ENCODE measurements at places on chromosomes 12 and 14.

GRCh38 chr12:40566271-40566670 lies 126.0 kb upstream of the CNTN1 start:
- DNase-seq, result no peak

- DNase-seq, result no peak
Measured at GRCh38 chr14:84340938-84341337, 1189.0 kb upstream of the FLRT2 start.

- no peak for DNase-seq
Measured at GRCh38 chr14:89678768-89679167, 261.7 kb upstream of the FOXN3 start.

DNA sequence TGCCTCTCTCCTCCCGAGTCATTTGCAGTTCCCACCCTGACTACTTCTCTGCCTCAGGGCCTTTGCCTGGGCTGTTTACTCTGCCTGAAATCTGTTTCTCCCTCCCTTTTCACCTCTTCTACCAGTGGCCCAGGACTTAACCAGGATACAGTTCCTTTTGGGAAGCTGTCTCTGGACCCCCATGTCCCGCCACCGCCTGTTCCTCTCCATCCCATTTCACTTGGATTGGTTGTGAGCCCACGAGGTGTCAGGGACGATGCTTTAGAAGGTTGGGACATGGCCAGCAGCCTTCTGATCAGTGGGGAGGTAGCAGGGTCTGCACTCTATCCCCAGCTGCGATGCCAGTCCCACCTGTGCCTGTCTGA lies 51.8 kb downstream of the FAM222A start:
- no peak for DNase-seq

- DNase-seq, result no peak
Measured at GRCh38 chr12:43675048-43675904, 83.3 kb downstream of the PUS7L start.

DNA sequence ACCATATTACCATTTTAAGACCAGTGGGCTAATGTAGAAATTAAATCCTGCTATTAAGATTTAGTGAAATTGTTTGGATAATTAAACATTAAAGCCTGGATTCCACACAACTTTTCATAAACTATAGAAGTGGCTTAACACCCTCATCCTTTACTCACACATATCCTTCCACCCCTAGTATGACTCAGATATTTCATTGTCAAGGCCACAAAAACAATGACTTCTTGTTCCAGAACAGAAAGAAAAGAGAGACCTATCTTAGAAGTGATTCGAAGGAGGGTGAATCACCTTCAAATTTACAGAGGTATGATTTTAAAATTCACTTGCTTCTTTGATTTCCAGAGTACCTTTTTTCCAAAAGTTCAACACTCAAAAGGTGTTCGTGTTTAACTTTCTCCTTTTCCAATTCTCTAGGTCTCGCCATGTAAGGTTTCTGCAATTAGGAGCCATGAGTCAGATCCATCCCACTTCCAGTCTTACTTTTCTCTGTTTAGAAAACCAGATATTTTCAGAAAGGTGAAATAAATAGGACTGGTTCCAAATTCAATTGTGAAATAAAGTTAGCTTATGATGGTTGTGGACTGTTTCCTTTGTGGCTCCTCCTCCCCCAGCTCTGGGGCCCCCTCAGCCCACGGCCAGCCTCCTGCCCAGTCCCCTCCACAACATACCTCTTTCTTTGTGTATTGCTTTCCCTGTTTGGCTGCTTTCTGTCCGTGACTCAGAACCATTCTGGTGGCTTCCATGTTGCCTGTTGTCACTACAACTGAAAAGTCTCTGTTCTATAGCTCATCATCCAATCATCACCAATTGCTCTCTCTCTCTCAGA lies 24.6 kb upstream of the MGP start:
- DNase-seq, result no peak

GRCh38 chr14:55764784-55765183 lies 184.8 kb downstream of the KTN1 start:
- DNase-seq, result no peak

DNA sequence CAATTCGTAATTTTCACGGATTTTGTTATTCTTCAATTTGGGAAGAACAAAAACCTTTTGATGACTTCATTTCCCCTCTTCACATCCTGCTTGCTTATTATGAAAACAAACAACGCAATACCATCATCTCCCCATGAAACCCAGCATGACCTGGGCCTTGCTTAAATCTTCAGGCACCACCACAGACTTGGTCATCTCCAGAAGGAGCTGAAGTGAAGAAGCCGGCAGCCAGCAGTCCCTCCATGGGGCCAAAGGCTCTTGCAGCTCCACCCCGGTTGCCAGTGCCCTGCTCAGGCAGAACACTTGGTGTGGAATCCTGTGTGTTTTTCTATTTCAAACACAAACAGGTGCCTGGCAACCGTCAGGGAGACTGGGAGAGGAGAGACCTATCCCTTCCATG lies 982.9 kb upstream of the TMEM132C start:
- DNase-seq, result no peak

GRCh38 chr12:23211384-23212320 lies 586.7 kb downstream of the ETNK1 start:
- no peak for DNase-seq

- no peak for DNase-seq
Measured at GRCh38 chr12:92185052-92185451, 39.4 kb upstream of the BTG1 start.

- DNase-seq, result no peak
Measured at GRCh38 chr12:96534339-96534738, 45.0 kb downstream of the CFAP54 start.

- DNase-seq, result no peak
Measured at GRCh38 chr12:5036031-5036430, 7.6 kb upstream of the KCNA5 start.

GRCh38 chr14:30748343-30748742 lies 126.0 kb upstream of the COCH start:
- no peak for DNase-seq

DNA sequence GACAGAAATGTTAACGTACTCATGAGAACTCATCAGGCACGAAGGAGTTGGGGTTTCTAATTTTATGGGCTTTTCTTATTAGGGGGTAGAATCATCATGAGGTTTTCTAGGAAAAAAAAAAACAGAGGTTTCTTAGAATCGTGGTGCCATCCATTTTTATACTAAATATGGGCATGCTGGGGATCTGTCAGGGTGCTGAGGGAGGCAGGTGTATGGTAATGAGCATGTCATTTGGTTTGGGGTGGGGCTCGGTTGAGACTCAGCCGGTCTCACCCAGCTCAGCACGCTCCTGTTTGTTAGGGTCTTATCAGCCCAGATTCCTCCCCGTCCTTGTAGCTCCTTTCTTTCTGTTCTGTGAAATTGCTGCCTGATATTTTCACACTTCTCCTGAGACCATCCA lies 98.2 kb downstream of the DICER1 start:
- no peak for DNase-seq

DNA sequence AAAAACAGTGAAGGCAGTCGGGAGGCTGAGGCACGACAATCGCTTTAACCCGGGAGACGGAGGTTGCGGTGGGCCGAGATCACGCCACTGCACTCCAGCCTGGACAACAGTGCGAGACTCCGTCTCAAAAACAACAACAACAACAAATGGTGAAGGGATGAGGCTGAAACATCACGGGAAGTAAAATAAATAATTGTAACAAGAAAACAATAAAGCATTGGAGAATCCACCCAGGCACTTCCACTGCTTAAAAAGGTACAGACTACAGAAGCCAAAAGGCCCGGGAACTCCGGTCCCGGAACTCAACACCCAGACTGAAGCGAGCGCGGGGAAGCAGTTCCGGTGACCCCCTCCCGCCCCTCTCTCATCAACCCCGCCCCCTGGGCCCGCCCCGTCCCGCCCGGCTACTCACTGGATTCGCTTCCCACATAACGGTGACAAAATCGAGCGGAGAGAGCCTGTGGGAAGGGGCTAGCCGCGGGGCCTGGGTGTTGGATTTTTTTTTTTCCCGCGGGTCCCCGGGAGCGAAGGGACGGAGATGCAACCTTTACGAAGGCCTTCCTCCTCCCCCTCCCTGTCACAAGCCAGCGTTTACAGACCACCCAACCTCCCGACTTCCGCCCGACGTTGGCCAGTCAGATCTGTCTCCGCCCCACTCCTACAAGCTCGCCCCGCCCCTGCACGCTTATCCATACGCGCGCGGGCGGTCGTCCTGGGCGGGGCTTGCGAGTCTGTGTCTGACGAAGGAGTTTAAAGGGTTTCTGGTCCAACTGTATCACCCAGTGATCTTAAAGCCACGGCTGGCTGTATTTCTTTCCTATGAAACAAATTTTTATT lies at the start of gene PARP11:
TSS of gene PARP11 (minus strand) at position 600 of the 837 bp plus-strand sequence. CDS start at position 430, 170 bp downstream.
- DNase-seq, result peak; percentile 96

DNA sequence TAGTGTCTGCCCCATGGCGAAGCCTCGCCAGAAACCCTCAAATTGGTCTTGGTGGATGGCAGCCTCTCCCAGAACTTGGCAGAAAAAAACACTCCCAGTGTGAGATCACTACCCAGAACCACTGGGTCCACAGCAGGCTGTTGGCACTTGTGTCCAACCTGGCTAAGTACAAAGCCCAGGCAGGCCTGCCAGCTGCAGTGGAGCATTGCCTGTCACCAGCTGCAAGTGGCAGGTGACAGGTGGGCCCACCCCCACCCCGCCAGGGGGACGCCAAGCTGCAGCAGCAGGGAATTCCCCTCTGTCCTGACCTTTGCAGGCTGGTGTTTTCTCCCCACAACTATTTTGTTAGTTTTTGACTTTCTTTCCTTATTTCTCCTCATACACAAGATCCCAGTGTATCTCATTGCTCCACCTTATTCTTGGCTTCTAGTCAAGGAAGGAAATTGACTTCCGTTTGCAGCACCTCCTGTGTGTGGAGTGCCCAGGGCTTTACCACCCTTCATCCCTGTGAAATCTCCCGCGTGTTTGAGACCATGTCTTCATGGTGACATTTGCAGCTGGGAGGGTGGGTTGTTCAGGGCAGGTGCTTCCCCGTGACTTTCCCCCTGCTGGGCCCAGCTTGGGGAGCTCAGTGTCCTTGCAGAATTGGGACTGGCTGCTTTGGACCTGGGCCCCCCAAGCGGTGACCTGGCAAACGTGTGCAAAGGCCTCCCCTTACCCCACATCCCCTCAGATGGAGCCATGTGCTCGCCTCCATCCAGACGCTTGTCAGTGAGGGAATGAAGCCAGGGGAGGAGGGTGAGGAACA lies 73.8 kb upstream of the RIN3 start:
- no peak for DNase-seq

GRCh38 chr12:45329238-45329637 lies 113.3 kb downstream of the ANO6 start:
- DNase-seq, result no peak

DNA sequence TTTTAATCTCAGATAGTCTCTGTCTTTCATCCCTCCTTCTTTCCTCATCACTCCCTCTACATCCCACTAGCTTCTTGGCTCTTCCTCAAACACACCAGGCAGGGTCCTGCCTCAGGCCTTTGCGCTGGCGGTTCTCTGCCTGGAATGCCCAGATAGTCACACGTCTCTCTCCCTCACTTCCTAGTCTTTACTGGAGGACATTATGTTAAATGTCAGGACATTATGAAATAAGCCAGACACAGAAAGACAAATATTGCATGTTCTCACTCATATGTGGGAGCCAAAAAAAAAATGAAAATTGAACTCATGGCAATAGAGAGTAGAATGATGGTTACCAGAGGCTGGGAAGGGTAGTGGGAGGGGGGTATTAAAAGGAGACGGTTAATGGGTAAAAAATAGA lies 442.0 kb downstream of the MED13L start:
- DNase-seq, result no peak

GRCh38 chr12:124964251-124964650 lies 24.7 kb downstream of the DHX37 start:
- DNase-seq, result no peak

DNA sequence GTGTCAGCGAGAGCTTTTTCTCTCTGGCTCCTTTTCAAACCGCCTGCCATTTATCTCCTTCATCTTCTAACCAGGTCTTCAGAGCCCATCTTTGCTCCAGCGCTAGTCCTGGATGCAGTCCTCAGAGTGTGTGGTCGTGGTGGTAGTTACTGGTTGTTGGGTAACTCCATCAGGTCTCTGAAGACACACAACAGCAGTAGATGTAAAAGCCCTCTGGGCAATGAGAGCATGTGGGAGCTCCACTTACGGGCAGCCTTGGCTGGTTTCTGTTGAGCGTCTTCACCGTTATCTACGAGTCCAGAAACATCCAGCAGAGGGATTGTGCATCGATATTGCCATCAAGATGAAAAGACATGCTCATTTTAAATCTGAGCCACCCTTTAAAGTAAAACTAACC lies 61.2 kb downstream of the FBXL14 start:
- peak; percentile 36 for DNase-seq

- DNase-seq, result peak; percentile 51
Measured at GRCh38 chr14:103748534-103748857, 32.9 kb downstream of the ZFYVE21 start.

DNA sequence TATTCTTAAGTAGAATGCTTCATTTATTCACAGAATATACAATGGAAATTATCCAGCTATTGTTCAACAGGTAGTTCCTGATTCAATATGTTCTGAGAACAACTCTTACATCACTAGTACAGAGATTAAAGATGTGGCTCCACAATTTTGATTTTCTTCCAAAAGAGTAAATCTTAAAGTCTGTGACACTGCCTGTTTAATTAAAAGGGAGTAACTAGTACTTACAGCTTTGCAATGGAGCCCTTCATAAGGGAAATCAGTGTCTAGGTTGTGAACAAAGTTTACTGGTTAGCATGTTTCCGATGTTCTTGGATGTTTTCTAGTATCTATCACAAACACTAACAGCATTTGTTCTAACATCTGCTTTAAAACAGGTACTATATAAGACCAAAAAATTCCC lies 30.8 kb downstream of the MIA2 start:
- no peak for DNase-seq

- peak; percentile 2 for DNase-seq
Measured at GRCh38 chr14:103516426-103517173, 6.0 kb downstream of the CKB start.

DNA sequence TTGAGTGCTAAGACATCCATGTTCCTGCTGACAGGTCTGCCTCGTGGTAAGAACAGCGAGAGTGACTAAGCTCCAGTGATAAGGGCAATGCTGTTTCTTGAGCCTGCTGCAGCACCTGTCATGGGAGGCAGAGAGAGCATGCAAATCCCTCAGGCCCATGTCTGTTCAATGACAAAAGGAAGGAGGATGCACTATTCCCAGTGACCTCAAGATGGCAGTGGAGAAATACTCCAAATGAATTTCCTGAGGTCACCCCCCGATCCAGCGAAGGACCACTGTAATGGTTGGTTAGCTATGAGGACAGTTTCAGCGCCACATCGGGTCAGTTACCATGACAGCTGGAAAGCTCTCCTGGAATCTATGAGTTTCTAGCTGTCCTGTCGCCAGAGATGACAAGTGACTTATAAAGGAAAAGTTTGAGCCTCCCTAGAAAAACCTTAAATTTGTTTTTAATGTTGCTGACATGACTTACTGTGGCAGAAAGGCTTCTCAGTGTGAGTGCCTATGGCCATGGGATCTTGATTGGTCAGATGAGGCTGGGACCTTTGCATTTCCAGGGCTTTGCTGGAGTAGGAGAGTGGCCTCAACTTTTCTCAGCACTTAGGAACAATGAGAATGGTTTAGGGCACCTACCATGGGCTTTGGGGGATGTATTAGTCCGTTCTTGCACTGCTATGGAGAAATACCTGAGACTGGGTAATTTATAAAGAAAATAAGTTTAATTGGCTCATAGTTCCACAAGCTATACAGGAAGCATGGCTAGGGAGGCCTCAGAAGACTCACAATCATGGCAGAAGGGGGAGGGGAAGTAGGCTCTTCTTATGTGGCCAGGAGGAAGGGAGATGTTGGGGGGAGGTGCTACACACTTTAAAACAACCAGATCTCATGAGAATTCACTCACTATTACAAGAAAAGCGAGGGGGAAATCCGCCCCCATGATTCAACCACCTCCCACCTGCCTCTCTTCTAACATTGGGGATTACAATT lies 88.0 kb upstream of the TMEM260 start:
- DNase-seq, result peak; percentile 24

- no peak for DNase-seq
Measured at GRCh38 chr14:70013271-70013873, 134.2 kb downstream of the SMOC1 start.

- DNase-seq, result no peak
Measured at GRCh38 chr14:21088687-21089086, 9.8 kb downstream of the ZNF219 start.

All from activated T-cell treated with anti-CD3 and anti-CD28 coated beads, Interleukin-2, amount 50 U/mL, for 1 hour (primary cell).